ENCODE measurements at places on chromosomes 4 and X.

- no peaks in the 10 kb centered on the region for H3K27me3 ChIP-seq
- no peak overlapping the region for H3K27ac ChIP-seq
- no peak overlapping the region for H3K4me3 ChIP-seq
- no peaks in the 10 kb centered on the region for H3K36me3 ChIP-seq
- no peaks in the 10 kb centered on the region for H3K4me1 ChIP-seq
- no peak for DNase-seq
These were observed 159.3 kb downstream of the ATG4A start for GRCh38 chrX:108250654-108251579.

DNA sequence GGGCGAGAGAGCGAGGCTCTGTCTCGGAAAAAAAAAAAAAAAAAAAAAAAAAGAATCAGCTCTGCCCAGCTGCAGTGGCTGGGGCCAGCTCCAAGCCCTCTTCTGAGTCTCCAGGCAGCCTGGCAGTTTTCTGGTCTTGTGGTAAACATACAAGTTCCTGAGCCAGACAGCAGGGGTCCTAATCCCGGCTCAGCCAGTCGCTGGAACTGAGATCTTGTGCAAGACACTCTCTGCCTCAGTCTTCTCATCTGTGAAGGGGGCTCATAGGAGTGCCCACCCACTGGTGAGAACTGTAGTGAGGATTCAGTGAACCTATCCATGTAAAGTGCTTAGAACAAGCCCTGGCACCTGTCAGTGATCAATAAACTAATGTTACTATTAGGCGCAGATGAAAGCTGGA is 41.8 kb downstream of the C4orf50 start:
- no peak for DNase-seq
- no peak overlapping the region for H3K4me3 ChIP-seq
- no peaks in the 10 kb centered on the region for H3K36me3 ChIP-seq
- peaks cover 11% of the 10 kb centered on the region for H3K27me3 ChIP-seq
- no peak overlapping the region for H3K27ac ChIP-seq

GRCh38 chrX:10570601-10571000 is 49.8 kb downstream of the MID1 start:
- no peaks in the 10 kb centered on the region for H3K4me1 ChIP-seq
- no peak overlapping the region for H3K4me3 ChIP-seq
- no peaks in the 10 kb centered on the region for H3K27me3 ChIP-seq
- no peaks in the 10 kb centered on the region for H3K36me3 ChIP-seq
- no peak overlapping the region for H3K27ac ChIP-seq

DNA sequence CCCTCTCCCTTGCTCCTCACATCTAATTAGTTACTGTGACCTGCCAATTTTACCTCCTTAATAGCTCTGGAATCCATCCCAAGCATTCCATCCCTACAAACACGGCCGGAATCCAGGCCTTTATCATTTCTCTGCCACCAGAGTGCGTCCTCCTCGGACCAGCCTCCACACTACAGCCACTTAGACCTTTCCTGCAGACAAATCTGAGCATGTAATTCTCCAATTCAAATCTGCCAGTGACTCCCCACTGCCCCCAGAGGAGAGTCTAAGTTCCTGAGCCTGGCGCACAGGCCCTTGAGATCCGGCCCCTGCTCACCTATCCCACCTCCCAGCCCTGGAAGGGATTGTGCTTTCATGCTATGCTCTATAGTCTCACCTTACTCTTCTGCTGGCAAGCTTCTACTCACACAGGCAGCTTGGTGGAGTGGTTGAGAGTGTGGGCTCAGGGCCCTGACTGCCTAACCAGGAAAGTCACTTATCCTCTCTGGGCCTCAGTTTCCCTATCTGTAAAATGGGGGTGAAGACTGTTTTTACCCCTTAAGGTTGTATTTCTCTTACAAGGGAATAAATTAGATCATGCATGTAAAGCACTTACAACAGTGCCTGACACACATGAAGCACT is 31.2 kb downstream of the PJA1 start:
- H3K27ac ChIP-seq = no peak overlapping the region
- H3K27me3 ChIP-seq = peaks cover 12% of the 10 kb centered on the region
- H3K4me1 ChIP-seq = no peaks in the 10 kb centered on the region
- no peaks in the 10 kb centered on the region for H3K36me3 ChIP-seq

- H3K36me3 ChIP-seq = no peaks in the 10 kb centered on the region
- no peaks in the 10 kb centered on the region for H3K4me1 ChIP-seq
- no peak for DNase-seq
- no peaks in the 10 kb centered on the region for H3K27me3 ChIP-seq
These were observed 260.5 kb upstream of the FAT1 start for GRCh38 chr4:186984105-186984644.

DNA sequence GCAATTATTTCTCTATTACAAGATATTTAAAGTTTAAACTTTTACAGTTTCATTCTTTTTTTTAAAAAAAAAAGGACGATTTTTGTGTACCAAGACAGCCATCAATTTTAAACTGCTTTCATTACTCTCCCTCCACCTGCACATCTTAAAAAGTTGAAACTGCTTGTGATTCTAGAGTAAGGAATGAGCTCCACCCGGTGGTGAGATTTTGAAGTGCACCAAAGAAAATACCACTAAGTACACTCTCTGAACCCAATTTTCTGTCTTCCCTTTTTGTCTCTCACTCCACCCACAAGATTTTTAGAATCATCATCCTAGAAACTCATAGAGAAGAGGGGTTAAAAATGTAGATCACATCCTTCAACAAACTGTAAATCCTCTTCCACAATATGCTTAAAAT is 91.3 kb upstream of the WDR44 start:
- no peaks in the 10 kb centered on the region for H3K4me1 ChIP-seq
- no peak overlapping the region for H3K27ac ChIP-seq
- peak; percentile 31 for DNase-seq

GRCh38 chr4:146134761-146135445 is 40.6 kb upstream of the LSM6 start:
- no peak overlapping the region for H3K4me3 ChIP-seq
- H3K27ac ChIP-seq = no peak overlapping the region
- no peak for DNase-seq
- H3K27me3 ChIP-seq = peaks cover 6% of the 10 kb centered on the region
- H3K4me1 ChIP-seq = no peaks in the 10 kb centered on the region
- no peaks in the 10 kb centered on the region for H3K36me3 ChIP-seq

DNA sequence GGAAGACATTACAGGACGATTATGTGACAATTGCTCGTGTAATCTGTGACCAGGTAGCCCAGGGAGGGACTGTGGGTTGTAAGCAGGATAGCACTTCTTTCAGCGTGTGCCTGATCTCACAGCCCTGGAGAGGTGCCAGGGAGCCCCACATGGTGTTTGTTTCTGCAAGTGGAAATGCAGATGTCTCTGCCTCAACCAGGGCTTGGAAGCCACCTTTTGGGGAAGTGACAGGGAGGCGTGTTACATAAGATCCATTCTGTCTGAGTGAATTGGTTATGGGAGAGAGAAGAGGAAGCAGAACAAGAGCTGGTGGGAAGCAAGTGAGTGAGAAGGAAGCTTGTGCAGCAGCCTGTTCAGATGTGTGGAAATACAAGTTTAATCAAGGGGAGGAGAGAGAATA is 104.5 kb upstream of the GATB start:
- H3K27ac ChIP-seq = no peak overlapping the region
- H3K27me3 ChIP-seq = no peaks in the 10 kb centered on the region
- H3K4me3 ChIP-seq = no peak overlapping the region
- no peak for DNase-seq

GRCh38 chr4:76965866-76966579 is 16.5 kb downstream of the SEPTIN11 start:
- H3K27me3 ChIP-seq = no peaks in the 10 kb centered on the region
- no peak for DNase-seq
- no peak overlapping the region for H3K27ac ChIP-seq
- no peaks in the 10 kb centered on the region for H3K4me1 ChIP-seq

- no peak overlapping the region for H3K27ac ChIP-seq
- no peaks in the 10 kb centered on the region for H3K36me3 ChIP-seq
- no peak overlapping the region for H3K4me3 ChIP-seq
- no peaks in the 10 kb centered on the region for H3K4me1 ChIP-seq
- no peak for DNase-seq
These were observed 13.1 kb upstream of the CCKAR start for GRCh38 chr4:26503427-26503826.

DNA sequence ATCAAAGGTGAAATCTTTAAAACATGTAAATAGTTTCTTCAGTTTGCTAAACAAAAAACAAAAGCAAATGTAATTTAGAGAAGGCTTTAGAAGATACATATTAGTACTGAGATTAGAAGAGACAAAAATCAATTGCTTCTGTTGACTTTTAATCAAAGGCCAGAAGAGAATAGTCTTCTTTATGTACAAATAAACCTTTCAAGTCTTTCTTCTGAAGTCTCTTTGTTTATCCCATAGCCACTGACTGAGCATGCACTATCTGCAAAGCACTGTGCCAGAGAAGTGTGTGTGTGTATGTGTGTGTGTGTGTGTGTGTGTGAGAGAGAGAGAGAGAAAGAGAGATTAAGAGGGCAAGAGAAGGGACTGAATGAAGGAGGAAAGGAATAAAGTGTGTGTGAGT is 198.4 kb downstream of the GLUD2 start:
- no peak overlapping the region for H3K4me3 ChIP-seq
- H3K4me1 ChIP-seq = no peaks in the 10 kb centered on the region
- no peak overlapping the region for H3K27ac ChIP-seq
- DNase-seq = no peak
- H3K27me3 ChIP-seq = no peaks in the 10 kb centered on the region
- H3K36me3 ChIP-seq = no peaks in the 10 kb centered on the region

GRCh38 chr4:41413670-41414411 is 124.1 kb upstream of the LIMCH1 start:
- H3K4me3 ChIP-seq = no peak overlapping the region
- no peak overlapping the region for H3K27ac ChIP-seq
- no peak for DNase-seq

DNA sequence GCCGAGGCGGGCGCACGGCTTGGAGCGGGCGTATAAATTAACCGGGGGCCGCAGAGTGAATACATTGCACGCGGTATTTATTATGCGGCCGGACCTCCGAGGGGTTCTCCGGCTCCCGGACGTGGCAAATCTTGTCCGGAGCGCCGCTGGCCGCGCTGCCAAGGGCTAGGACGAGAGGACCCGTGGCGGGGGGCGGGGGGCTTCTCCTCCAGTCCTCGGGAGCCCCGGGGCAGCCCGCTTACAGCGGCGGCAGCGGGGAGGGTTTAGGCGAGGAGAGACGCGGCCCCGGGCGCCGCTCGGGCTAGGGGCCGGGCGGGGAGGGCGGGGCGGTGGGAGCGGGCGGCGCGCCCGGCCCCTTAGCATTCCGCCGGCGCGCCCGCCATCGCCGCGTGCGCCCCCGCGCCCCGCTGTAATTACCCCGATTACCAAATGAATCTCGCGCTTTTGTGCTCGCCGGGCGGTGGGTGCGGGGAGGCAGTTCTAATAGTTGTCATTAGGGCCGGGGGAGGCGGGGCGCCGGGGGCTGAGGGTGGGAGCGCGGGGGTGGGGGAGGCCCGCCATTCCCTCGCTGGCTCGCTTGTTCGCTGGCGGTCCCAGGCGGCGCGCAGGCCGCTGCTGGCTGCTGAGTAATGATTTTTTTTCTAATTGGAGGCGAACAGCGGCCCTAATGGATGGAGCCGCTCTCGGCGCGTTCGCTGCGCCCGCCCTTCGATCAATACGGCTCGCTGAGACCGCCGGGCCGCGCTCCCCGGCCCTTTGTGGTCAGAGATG is 276.6 kb downstream of the BCOR start:
- no peak for DNase-seq
- no peaks in the 10 kb centered on the region for H3K36me3 ChIP-seq
- H3K4me3 ChIP-seq = peak overlapping the region; percentile 33
- peaks cover 22% of the 10 kb centered on the region for H3K4me1 ChIP-seq
- no peaks in the 10 kb centered on the region for H3K27me3 ChIP-seq

DNA sequence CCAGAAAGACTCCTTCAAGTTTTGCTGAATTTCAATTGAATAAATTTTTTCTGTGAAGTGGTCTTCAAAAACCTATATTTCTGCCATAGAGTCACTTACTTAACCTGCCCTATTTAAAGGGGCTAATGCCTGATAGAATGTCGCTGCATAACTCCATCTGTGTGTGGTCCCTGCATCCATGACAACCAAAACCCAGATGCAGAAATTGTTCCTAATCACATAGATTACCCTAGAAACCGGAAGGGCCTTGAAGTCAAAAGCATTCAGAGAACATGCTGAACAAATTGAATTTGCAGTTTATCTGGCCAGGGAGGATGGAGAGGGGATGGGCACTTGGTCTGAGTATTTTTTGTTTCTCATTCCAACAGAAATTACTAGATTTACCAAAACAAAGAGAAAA is 1.5 kb upstream of the PARM1 start:
- no peak for DNase-seq
- H3K4me3 ChIP-seq = no peak overlapping the region
- peaks cover 4% of the 10 kb centered on the region for H3K4me1 ChIP-seq
- H3K36me3 ChIP-seq = no peaks in the 10 kb centered on the region

DNA sequence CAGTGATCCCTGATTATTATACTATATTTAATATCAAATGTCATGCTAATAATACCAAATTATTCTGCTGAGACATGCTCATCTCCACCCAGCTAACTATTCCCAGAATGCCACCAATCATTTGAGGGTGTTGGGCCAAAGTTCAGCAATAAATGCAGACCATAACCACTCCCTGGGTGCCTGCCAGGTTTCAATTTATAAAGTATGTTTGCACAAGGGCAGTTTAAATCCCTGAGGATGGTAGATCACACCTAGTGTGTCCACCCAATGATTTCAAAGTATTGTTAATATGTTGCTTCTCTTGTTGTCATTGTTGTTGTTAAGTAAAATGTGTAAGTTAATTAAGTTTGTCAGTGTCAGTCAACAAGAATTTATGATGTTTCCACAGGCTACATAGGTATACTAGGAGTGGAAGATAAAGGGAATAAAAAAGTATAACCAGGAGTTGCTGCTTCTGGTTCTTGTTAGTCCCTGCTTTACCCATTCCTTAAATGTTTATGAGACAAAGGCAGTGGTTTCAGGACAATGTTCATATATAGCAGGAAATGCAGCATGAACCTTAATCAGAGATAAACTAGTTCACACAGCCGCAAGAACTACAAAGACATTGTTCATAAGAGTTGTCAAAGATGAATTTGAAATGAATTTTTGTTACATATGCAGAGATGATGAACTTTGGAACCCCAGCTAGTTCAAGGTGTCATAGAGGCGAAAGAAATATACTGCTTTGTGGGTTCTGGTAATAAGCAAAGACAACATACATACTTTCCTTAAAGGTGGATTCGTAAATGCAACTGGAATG is 25.5 kb downstream of the HPGD start:
- H3K36me3 ChIP-seq = no peaks in the 10 kb centered on the region
- no peak for DNase-seq
- no peak overlapping the region for H3K27ac ChIP-seq

- H3K4me1 ChIP-seq = no peaks in the 10 kb centered on the region
- no peak for DNase-seq
- H3K36me3 ChIP-seq = no peaks in the 10 kb centered on the region
- no peak overlapping the region for H3K27ac ChIP-seq
These were observed 57.5 kb downstream of the PARM1 start for GRCh38 chr4:74990276-74990875.

DNA sequence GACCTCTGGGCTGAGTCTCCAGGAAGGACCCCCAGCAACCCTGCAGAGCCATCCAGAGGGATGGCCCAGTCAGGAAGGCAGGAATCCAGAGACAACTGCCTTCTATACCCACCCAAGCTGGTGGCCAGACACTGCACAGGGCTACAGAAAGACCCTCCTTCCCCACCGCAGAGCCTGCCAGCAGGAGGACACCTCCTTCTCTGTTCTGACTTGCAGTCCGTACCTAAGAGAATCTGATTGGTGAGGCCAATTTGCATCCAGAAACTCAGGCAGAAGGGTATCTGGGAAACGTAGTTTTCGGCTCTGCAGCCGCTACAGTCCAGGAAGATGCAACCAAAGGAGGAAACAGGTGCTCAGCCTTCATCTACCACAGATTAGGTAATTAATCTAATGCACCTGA is 155.4 kb upstream of the FRG1 start:
- H3K36me3 ChIP-seq = no peaks in the 10 kb centered on the region
- no peaks in the 10 kb centered on the region for H3K27me3 ChIP-seq
- DNase-seq = no peak
- no peaks in the 10 kb centered on the region for H3K4me1 ChIP-seq

Data from CD4-positive, alpha-beta T cell (primary cell).